ENCODE measurements at places on chromosomes 5 and 9.

DNA sequence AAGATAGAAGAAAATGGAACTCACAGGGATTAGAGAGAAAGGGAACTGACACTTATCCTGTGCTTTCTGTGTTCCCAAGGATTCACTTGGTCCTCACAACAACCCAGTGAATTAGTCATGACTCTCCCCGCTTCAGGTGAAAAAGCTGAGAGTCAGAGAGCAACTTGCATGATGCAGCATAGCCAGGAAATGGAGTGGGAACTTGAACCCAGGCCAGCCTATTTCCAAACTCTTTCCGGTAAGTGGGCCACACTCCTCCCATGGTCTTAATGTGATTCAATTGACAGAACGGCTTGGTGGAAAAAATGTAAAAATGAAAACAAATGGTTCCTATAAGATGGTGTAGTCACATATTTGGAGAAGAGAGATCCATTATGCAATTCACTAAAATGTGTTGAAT lies 45.9 kb upstream of the CEMIP2 start:
- DNase-seq = no peak

- DNase-seq = peak; percentile 8
These were observed 124.9 kb downstream of the TMEM167A start for GRCh38 chr5:82952326-82952725.

GRCh38 chr5:102755686-102756371 lies 724 bp downstream of the PAM start:
- DNase-seq = peak; percentile 72

DNA sequence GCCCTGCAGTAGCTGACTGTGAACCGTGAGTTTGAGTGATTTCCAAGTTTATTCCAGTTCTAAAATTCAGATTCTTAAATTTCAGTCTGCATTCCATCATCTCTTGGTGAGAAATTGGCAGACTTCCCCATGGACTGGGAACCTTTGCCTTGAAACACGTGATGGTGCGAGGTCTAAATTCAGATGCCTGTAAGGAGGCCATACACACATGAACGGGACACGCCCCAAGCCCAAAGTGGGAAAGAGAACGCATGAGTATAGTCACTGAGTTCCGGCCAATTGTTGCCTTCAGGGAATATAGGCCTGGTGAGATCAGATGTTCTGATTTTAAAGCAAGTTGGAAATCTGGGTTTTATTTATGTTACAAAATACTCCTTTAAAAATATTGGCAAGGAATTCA lies 1084.4 kb upstream of the WWC1 start:
- no peak for DNase-seq

DNA sequence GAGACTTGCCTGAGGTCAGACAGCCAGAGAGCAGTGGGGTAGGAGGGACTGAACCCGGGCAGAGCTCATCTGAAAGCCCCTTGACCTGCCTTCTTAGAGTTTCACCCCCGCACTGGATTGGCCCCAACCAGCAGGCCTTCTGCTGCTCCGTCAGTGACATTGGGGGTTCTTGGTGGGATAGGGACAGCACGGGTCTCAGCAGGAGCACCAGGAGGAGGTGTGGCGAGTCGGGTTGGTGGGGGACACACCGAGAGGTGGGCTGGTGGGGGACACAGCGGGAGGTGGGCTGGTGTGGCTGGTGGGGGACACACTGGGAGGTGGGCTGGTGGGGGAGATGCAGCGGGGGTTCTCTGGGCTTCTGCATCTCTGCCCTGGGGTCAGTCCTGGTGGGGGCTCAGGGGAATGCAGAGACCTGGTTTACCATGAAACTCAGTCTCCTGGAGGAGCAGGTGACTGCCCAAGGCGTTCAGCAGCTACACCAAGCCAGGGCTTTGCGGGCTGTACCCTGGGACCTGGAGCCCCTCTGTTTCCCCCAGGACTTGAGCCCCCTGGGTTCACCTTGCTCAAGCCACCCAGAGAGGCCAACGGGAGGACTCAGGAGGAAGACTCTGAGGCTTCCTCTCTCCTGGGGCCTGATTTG lies 28.1 kb upstream of the RNU6ATAC start:
- DNase-seq = no peak

- DNase-seq = no peak
These were observed 25.5 kb downstream of the GRAMD2B start for GRCh38 chr5:126448720-126449119.

- DNase-seq = peak; percentile 39
These were observed 568.0 kb upstream of the KLF4 start for GRCh38 chr9:108057421-108058134.

- DNase-seq = no peak
These were observed 15.7 kb downstream of the KIAA1958 start for GRCh38 chr9:112502175-112502946.

DNA sequence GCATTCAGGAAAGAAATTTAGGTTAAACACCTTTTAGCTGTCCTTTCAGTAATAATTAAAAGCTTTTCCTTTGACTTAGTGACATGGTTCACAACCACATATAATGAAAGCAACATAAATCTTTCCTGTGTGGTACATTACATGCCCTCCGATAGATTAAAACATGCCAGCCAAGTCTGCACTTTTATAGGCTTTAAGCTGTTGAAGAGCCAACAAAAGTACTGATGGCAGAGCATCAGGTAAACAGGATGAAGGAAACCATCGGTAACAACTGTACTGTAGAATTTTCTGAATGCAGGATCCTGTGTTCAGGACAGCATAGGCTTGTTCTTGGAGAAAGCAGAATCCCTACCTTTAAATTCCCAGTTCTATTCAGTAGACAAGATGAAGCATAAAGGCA lies 226.6 kb downstream of the MLLT3 start:
- no peak for DNase-seq

DNA sequence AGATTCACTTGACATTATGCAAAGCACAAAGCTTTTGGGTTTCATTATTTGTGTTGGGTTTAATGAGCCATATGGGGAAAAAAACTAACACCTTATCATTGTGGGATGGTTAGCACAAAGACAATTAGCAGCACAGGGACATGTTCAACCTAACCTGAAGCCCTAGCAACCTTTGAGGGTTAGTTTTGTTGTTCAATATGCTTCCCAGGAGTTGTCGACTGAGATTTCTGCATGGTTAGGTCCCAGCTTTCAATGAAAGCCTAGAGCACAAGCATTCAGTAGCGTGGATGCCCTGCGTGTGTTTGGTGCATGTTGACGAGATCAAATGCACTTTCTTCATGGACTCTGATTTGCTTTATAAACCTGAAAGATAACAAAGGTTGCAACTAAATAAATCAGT lies 565.2 kb upstream of the TLE4 start:
- no peak for DNase-seq

DNA sequence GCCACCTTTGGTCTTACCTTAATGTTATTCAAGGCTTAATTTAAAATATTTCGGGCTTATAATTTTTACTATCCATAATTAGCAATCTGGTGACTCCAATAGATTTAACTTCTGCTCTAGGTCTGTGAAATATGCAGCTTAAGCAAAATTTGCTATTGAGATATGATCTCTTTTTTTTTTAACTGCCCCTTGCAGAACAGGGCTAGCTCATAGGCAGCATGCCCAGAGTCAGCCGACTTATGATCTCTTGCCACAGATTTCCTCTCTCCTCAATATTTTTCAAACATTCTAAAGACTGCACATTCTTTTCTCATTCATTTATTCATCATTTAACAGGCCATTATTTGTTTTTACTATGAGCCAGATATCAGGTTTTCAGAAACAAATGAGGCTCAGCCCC lies 4.5 kb downstream of the TTC23L start:
- DNase-seq = no peak

- DNase-seq = no peak
These were observed 10.5 kb upstream of the B4GALT1 start for GRCh38 chr9:33177639-33178038.

GRCh38 chr9:107749787-107750444 lies 260.3 kb upstream of the KLF4 start:
- peak; percentile 17 for DNase-seq

- DNase-seq = no peak
These were observed 5.9 kb upstream of the ACSL6 start for GRCh38 chr5:132017316-132017715.

GRCh38 chr9:33285502-33285901 lies 4.8 kb upstream of the NFX1 start:
- DNase-seq = no peak

DNA sequence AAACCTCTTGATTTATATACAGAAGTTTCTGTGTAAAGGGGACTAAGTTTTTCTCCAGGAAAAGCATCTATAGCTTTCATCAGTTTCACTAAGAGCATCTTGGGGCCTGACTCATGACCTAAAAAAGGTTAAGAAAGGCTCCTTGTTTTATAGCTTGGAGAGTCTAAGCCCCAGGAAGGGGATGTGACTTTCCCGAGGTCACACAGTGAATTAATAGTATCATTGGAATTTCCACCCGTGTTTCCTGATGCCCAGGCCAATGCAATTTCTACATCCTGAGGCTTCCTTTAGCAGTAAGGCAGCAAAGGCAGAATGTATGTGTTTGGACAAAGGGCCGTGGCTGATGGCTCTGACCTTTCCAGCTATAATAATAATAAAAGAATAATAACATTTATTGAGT lies 8.6 kb downstream of the MORN5 start:
- DNase-seq = peak; percentile 12

- DNase-seq = no peak
These were observed 224.8 kb upstream of the WWC1 start for GRCh38 chr5:168066536-168067208.

- DNase-seq = no peak
These were observed 20.2 kb downstream of the OCLN start for GRCh38 chr5:69512740-69513260.

Measured in T1000 (cell line).